ENCODE measurements at places on chromosomes 4 and X. TPM values are rescaled to one million over a fixed set of nuclear protein-coding genes. Genes with fewer than 3 reads are reported as not detected.

Gene GLRA3
- polyA plus RNA-seq, result not detected

Gene INTS6L
- polyA plus RNA-seq, result 4.1 TPM

Gene AREG
- polyA plus RNA-seq, result not detected

Gene TSPAN6
- 67.7 TPM for polyA plus RNA-seq

Gene REST
- polyA plus RNA-seq, result 10.2 TPM

Gene CSAG1
- not detected for polyA plus RNA-seq

Gene KCNIP4
- polyA plus RNA-seq, result not detected

Gene SAGE1
- not detected for polyA plus RNA-seq

Gene WDR44
- 5.1 TPM for polyA plus RNA-seq

Gene NDNF
- polyA plus RNA-seq, result 0.70 TPM

Gene CFP
- polyA plus RNA-seq, result 1.4 TPM

Gene MAP7D2
- 0.83 TPM for polyA plus RNA-seq

Gene GPR50
- polyA plus RNA-seq, result 3.5 TPM

Gene CPLX1
- polyA plus RNA-seq, result 1.3 TPM

DNA sequence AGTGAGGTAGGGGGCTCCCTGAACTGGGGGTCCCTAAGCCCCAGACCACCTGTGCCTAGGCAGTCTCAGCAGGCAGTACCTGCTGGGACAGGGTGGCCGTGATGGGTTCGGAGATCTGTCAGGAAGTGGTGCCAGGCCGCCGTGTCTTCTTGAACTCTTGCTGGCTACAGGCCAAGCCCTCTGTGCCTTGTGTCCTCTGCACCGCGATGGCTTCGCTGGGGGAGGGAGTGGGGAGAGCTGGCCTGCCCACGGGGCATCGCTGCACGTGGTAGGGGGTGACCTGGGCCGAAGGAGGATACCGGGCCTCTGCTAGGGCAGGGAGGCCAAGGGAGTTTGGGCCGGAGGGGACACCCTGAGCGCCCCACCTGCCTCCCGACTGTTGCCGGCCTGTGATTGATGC lies 96.7 kb upstream of the NKX1-1 start:
- no peak for DNase-seq

DNA sequence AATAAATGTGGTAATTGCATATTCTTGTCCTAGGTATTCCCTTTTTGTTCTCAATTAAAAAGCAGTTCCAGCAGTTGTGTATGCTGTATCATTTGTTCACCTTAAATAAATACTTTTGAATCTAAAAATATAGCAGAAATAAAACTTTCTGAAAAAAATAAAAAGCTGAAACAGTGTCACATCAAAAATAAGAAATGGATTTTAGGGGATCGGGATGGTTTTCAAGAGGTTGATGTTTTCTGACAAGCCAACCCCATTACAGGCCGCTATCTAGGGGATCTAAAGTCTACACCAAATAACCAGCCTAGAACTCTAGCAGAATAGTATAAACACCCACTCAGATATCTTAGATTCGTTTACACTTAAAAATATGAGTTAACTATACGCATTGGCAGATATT lies 95.4 kb upstream of the MAML3 start:
- no peak for DNase-seq

- DNase-seq, result no peak
Observed at GRCh38 chrX:45771114-45771513, 570.4 kb upstream of the DIPK2B start.

- DNase-seq, result no peak
Observed at GRCh38 chr4:114108869-114109268, 129.4 kb upstream of the ARSJ start.

DNA sequence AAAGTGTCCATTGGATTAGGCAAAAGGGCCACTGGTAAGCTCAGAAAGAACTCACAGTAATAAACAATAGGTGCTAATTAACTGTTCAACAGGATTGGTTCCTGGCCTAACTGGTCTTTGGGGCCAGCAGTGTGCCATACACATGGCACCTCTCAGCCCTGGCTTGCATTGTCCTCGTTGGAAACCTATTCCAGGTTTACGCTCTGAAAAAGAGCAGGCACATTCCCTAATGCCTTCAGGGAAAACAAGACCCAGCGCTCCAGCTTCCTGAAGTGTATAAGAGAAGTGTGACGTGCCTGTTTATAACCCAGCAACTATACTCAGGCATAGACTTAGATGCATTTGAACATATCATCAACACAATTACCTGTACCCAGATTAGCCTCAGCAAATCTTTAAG lies 51.9 kb upstream of the RBM47 start:
- no peak for DNase-seq

GRCh38 chrX:100731441-100732281 lies at the start of gene SYTL4:
TSS of gene SYTL4 (minus strand) at chrX:100732121. CDS start at chrX:100702037, 30,084 bp downstream.
- no peak for DNase-seq

DNA sequence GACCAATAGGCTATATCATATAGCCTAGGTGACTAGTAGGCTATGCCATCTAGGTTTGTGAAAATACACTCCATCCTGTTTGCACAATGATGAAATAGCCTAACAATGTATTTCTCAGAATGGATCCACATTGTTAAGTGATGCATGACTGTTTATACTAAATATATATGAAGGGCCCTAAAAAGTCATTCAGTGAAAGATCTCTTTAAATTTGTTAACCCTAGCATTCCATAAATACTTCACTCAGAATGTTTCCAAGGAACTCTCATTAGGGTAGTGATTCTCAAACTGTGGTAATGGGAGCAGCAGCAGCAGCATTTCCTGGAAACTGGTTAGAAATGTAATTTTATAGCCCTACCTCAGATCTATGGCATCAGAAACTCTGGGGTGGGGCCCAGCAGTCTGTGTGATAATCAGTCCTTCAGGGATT lies 74.9 kb downstream of the PRRG1 start:
- no peak for DNase-seq

DNA sequence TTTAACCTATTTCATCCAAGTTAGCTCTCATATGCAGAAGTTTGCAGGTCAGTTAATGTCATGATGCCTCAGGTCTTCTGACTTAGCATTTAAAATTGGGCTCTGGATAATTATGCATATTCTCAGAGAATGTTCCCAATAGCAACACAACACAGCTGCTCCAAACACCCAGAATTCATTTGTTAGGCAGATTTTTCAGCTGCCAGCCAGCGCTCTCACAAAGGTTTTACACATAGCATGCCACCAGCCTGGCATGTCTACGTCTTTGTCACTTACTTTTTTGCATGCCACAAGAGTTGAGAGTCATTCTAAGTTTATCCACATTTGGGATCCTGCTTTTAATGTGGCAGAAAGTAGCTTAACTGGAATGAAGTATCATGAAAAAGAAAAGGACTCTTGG lies 84.8 kb downstream of the LIMCH1 start:
- DNase-seq, result no peak

GRCh38 chr4:95086551-95086950 lies 328.8 kb downstream of the BMPR1B start:
- DNase-seq, result no peak

DNA sequence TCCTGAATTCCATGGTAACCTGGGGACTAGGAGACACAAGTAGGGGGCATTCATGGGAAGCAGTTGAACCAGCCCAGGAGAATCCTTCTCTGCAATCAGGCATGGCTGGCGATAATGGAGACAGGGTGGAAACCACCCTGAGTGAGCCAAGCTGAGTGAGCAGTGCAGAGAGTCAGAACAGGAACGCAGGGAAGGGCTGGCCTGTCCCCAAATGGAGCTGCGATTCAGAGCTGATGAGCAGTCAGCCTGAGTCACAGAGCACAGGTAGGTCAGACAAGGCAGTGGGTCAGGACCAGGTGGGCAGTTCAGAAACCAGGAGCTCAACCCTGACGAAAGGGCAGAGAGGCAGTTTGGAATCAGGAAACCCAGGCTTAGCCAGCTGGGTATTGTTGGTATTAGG lies 129.0 kb downstream of the BTC start:
- DNase-seq, result no peak

DNA sequence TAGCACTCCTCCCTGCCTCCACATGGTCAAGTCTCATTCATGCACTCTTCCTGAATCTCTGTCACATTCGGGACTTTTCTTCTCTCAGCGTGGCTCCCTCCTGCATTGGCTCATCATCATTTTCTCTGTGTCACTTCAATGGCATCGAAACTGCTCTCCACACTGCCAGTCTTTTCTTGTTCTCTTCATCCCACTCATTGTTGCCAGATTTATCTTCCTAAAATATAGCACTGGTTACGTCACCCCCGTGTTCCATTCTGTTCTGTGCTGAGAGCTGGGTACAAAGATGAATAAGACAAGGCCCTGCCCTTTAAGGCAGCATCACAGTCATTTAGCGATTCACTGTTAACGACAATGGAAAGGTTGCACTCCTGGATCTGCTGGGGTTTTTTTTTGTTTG lies 174.4 kb upstream of the TBC1D9 start:
- no peak for DNase-seq

DNA sequence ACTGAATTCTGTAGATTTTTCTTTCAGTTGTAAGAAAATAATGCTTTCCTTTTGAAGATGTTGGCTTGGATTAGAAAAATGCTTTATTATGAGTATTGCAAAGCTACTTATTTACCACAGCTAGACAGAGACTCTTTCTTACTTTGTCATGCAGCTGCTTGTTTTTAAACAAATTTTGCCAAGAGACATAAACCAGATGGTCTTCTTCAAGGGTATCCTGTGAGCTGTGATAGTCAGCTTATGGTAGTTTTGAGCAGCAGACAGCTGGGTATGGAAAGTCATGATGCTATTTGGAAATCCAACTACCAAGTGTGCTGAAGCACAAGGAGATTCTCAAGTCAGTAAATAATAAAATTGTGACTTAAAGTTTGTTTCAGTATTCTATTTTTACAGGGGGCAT lies 941.5 kb downstream of the DMD start:
- DNase-seq, result no peak

- DNase-seq, result no peak
Observed at GRCh38 chr4:122749704-122750454, 17.4 kb downstream of the BBS12 start.

DNA sequence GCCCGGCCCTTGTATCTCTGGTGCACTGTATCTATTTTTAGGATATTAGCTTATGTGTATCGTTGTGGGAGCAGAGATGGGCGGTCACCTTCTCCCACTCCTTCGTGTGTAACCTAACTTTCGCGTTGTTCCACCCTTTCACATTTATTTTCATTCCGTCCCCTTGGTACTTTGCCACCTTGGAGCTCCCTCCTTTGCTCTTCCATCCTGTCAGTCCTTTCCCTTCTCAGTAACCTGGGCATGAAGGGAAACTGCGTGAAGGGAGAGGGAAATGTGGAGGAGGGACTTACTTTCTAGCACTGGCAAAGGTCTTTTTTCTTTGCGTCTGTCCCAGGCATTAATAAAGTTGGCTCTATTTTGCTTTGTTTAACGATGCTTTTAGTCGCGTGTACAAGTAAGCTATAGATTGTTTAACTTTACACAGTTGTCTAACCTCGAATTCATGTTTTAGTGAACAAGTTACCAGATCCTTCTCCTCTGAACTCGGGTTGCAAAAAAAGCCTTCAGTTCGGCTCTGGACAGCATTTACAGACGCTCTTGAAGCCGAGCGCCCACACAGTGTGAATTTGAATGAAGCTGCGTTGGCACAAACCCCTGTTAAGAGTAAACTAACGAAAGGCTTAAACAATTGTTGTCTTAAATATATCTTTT lies 3.9 kb downstream of the PCDH10 start:
- DNase-seq, result peak; percentile 40

DNA sequence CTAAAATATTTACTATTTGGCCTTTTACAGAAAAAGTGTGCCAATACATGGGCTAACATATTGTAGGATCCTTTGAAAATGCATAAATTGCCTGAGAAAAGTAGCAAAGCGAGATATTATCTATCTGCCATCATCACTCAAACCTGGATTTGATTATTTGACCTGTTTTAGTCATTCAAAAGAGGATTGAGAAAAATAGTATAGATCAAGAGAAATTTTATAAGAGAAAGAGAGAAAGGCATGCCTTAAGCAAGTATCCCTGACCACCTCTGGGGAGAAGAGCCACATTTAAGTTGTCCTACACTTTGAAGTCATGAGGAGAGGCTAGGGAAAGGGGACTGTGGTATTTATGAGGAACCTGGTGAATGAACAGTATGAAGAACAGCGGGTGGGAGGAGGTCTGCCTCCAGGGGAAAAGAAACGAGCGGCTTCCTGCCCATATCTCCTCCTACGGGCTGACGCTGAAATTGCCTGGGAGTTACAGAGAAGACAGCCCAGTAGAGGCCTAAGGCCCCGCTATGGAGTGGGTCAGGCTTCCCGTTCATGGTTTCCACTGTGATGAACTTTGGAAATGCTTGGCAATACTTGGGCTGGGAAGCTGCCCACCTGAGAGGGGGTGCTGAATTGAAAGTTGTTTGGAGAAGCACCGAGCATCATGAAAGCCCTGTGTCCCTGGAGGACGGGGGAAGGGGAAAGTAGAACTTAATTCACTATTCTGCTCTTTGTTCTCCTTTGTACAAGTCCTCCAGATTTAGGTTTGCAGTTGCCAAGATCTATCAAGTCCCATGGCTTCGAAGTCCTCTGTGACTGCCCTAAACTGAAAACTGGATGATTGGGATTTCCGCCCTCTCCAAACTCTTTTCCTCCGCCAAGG lies 106.9 kb upstream of the ACSL4 start:
- DNase-seq, result peak; percentile 9

DNA sequence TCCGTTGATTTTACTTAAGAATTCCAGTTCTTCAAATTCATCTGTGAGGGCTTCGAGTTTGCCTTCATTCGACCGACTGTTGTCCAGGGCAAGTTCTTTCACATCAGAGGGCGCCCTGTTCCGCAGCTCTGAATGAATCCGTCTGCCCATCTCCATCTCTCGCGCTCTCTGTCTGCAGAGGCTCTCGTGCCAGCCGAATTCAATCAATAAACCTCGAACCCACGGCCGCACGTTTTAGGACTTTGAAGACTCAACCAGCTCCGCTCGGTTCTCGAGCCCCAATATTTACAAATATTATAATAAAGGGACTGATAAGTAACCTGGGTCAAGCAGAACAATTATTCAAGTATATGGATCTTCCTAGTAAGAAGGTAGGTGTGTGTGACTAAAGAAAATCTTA lies 556.4 kb upstream of the SMIM31 start:
- no peak for DNase-seq

DNA sequence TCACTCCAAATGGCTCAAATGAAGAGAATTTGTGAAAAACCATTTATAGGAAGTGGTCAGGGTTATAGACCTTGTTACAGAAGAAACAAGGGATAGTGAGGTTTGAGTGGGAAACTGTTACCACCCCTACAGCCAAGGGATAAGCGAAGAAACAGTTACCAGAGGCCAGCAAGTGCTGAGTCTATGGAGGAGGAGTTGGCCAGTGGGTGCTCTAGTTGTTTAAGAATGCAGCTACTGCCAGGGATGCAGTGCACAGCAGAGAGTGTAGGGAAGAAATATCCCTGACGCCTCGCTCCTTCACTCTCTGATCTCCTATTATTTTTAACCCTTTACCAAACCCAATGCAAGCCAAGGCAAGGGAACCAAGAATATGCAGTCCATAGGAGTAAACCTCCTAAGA lies 15.2 kb upstream of the SYTL4 start:
- no peak for DNase-seq

GRCh38 chrX:97909245-97909644 lies 1025.5 kb downstream of the RPA4 start:
- DNase-seq, result no peak

DNA sequence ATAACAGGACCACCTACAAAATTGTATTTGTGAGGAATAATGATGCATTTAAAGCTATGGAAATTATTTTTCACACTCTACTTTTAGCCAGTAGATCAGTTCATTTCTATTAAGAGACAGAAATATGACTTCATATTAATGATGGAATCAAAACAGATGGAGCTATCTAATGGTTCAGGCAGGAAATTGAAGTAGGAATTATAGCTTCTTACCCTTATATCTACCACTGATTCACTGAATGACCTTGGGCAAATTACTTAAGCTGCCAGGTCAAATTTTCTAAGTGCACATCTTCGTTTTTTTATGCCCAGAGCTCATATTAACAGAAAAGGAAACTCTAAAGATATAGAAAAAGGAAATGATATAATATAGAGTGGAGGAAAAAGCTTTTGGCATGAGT lies 323.1 kb downstream of the PCDH10 start:
- DNase-seq, result no peak
